Hippocampal formation (tissue), 2 donors: ENCODE measurements at places on chromosomes 7 and 10.

DNA sequence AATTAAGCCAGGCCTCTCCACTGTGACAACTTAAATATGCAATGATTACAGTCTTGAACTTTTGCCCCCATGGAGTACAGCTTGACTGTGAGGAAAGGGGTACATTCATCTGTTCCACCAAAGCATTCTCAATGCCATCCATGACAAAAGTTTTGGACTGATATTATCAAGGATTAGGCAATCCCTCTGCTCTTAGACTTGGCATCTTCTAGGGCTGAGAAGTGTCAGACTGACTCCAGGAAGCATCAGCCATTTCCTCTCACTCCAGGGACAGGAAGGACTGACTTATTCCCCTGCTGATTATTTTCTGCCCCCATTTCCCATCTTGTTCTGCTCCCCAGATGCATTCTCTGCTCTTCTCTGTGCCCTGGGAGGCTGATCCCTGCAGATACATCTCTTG is 69.7 kb downstream of the ZNF365 start:
- no peak for DNase-seq

- no peak for DNase-seq
These were observed 269.4 kb downstream of the DNAJB9 start for GRCh38 chr7:108839076-108839475.

- DNase-seq: no peak
These were observed 32.0 kb upstream of the ZCCHC24 start for GRCh38 chr10:79477456-79477855.

- DNase-seq: no peak
These were observed 451 bp downstream of the SRRT start for GRCh38 chr7:100875356-100875751.

DNA sequence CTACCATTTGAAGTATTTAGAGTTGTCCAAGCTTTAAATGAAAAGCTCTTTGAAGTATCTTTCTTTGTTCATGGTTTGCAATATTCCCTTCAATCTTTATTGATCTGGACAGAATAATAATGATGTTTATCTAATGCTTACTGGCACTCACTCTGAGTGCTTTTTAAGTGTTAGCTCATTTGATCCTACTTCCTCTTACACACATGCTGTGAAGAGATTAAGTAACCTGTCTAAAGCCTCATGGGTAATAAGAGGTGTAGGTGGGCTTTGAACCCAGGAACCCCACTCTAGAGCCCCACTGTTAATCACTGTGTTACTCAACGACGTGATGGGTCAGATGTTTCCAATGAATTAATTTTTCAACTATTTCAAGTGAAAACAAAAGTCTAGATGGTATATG is 31.1 kb upstream of the ADD3 start:
- DNase-seq: no peak

- DNase-seq: no peak
These were observed 21.7 kb downstream of the GTF2IRD1 start for GRCh38 chr7:74475243-74475986.

GRCh38 chr7:47354831-47355541 is 226.9 kb downstream of the TNS3 start:
- DNase-seq: no peak

GRCh38 chr10:96338279-96338925 is 20.4 kb downstream of the OPALIN start:
- DNase-seq: peak; percentile 37

GRCh38 chr7:24025094-24025493 is 258.9 kb upstream of the NPY start:
- no peak for DNase-seq

DNA sequence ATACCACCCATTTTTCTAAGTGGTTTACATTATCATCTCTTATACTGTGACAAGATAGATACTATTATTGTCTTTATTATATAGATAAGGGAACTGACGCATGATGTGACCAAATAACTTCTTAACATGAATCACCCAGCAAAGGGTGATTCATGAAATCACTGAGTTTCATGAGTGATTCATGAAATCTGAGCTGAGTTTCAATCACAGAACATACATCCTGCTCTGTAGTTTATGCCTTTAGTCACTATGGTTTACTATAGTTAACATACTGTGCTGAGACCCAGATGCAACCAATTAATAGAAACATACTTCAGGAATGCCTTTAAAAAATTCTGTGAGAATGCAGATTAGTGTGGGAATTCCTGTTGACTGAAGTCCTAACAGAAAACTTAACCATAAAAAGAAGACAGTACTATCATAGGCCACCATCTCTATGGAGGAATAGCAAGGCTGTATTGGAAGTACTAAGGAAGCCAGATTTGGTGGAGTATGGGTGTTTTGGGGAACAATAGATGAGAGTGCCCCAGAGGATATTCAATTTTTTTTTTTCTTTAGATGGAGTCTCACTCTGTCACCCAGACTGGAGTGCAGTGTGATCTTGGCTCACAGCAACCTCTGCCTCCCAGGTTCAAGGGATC is 43.1 kb upstream of the SEMA3A start:
- DNase-seq: no peak

GRCh38 chr7:1262441-1262840 is 29.8 kb downstream of the UNCX start:
- no peak for DNase-seq

- no peak for DNase-seq
These were observed 40.7 kb downstream of the TARP start for GRCh38 chr7:38232502-38233366.

- no peak for DNase-seq
These were observed 6.1 kb upstream of the PKD1L1 start for GRCh38 chr7:47954231-47954911.

GRCh38 chr7:95632609-95633008 is 36.3 kb upstream of the PDK4 start:
- DNase-seq: no peak

GRCh38 chr10:91048380-91048779 is 127.5 kb upstream of the ANKRD1 start:
- DNase-seq: no peak
